ENCODE measurements at places on chromosomes 4 and X. TPM values are rescaled to one million over a fixed set of nuclear protein-coding genes. Genes with fewer than 3 reads are reported as not detected.
A peak's percentile ranks its signal among the peaks of the same experiment; 100 is the strongest.

NAA11 gene
- total RNA-seq: not detected

GPR173 gene
- 0.21 TPM for total RNA-seq

LRP2BP gene
- total RNA-seq: 0.60 TPM

HOPX gene
- 405 TPM for total RNA-seq

EPHA5 gene
- total RNA-seq: 0.24 TPM

GUCY1A1 gene
- total RNA-seq: 6.0 TPM

GRCh38 chrX:144840616-144841015 is 406.7 kb upstream of the SPANXN1 start:
- H3K27me3 ChIP-seq: no peaks in the 10 kb centered on the region
- H3K36me3 ChIP-seq: no peaks in the 10 kb centered on the region
- no peak for DNase-seq
- H3K4me1 ChIP-seq: no peaks in the 10 kb centered on the region

GRCh38 chr4:30769093-30769492 is 48.9 kb downstream of the PCDH7 start:
- H3K27me3 ChIP-seq: no peaks in the 10 kb centered on the region
- peaks cover 16% of the 10 kb centered on the region for H3K4me1 ChIP-seq
- H3K27ac ChIP-seq: no peak overlapping the region
- no peak for DNase-seq
- H3K4me3 ChIP-seq: no peak overlapping the region
- no peaks in the 10 kb centered on the region for H3K36me3 ChIP-seq

DNA sequence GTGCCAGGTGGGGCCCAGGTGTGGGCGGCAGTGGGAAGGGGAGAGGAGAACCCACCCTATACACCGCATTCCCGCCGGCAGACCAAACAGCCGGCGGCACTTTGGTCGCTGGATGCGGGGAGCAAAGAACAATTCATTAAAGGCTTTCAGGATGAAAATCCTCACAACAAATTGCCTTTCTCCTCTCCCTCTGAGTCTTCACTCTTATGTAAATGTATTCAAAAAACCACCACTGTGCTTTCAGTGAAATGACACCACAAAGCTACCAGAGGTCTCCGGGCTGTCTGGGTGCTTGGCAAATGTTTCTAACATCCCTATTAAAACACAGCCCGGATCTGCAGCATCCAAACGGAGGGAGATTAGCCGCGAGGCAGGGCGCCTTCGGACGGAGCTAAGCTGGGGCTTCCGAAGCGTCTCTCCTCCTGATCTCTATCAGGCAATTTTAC is 171.8 kb upstream of the TBL1X start:
- no peak overlapping the region for H3K27ac ChIP-seq
- no peak overlapping the region for H3K4me3 ChIP-seq
- H3K4me1 ChIP-seq: no peaks in the 10 kb centered on the region
- DNase-seq: no peak

DNA sequence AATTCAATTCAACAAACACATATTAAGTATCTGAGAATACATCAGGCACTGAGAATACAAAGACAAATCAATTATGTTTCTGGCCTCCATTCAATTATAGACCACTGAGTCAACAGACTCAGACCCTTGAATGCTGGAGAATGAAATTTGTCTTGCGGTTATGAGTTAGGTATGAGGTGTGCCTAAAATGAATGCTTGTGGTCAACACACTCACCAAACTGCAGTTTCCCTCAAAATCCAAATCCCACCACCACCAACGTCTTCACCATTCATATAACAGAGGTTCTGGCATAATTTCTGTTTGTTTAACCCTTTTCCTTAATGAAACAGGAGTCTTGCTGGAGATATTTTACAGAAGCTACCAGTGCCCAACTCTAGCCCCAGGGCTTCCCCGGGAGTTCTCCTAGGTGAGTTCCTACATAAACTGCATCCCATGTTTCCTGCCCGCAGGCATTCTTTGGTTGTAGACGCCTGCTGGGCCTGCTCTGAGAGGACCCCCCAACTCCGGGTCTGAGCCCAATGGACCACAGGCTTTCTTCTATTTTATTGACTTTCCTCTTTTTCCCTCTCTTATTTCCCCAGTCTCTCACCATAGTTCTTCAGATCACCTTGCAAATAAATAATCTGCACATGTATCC is 119.2 kb downstream of the DDX53 start:
- no peaks in the 10 kb centered on the region for H3K27me3 ChIP-seq
- DNase-seq: no peak
- no peaks in the 10 kb centered on the region for H3K36me3 ChIP-seq
- no peaks in the 10 kb centered on the region for H3K4me1 ChIP-seq
- no peak overlapping the region for H3K4me3 ChIP-seq
- H3K27ac ChIP-seq: no peak overlapping the region

- DNase-seq: no peak
- no peaks in the 10 kb centered on the region for H3K36me3 ChIP-seq
- H3K27me3 ChIP-seq: no peaks in the 10 kb centered on the region
- no peak overlapping the region for H3K4me3 ChIP-seq
- H3K4me1 ChIP-seq: peaks cover 3% of the 10 kb centered on the region
- H3K27ac ChIP-seq: no peak overlapping the region
Measured at GRCh38 chr4:82618103-82618720, 56.4 kb upstream of the TMEM150C start.

DNA sequence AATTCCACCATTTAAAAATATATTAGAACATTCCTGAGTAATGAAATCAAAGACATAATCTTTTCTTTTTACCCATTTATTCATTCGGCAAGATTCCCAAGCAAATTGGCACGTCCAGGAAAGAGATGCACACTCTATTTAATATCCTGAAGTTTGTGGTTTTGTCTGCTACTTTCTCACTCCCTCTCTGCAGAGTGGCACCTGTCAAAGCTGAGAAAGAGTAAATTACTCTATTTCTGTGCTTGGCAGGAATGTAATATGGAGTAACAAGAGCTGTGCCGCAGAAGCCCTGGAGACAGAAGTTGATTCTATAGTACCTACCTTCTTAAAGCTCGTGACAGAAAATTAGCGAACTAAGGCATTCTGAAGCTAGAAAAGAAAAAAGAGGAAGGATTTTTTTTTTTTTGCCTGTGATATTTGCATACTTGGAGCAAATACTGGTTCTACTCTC is 5.5 kb downstream of the GSTCD start:
- no peak overlapping the region for H3K27ac ChIP-seq
- no peak for DNase-seq
- H3K4me1 ChIP-seq: peaks cover 23% of the 10 kb centered on the region
- peak overlapping the region; percentile 20 for H3K4me3 ChIP-seq
- H3K27me3 ChIP-seq: no peaks in the 10 kb centered on the region

DNA sequence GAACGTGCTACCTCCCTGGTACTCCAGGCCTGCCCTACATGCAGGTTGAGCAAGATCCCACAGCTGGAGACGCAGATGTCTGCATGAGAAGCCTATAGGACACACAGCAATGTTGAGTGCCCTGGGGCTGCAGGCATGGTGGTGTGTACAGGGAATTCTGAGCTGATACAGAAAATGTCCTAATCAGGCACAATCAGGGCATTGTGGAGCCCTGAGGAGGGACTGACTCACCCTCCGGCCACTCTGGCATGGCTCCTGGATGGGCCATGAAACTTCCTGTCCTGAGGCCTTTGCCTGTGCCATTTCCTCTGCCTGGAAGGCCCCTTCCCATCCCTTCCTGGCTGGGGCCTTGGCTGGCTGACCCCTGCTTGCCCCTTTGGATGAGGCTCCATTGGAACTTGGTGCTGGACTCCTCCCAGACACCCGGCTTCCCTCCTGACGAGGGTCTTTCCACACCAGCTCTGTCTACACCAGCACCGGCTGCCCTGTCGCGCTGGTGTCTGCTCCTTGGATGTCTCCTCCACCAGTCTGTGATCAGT is 16.7 kb upstream of the AFAP1 start:
- H3K4me1 ChIP-seq: peaks cover 14% of the 10 kb centered on the region
- peak overlapping the region; percentile 15 for H3K27ac ChIP-seq
- no peaks in the 10 kb centered on the region for H3K36me3 ChIP-seq
- no peaks in the 10 kb centered on the region for H3K27me3 ChIP-seq

- H3K27ac ChIP-seq: no peak overlapping the region
- H3K36me3 ChIP-seq: peaks cover 46% of the 10 kb centered on the region
- H3K4me1 ChIP-seq: no peaks in the 10 kb centered on the region
- H3K27me3 ChIP-seq: no peaks in the 10 kb centered on the region
- no peak overlapping the region for H3K4me3 ChIP-seq
Measured at GRCh38 chr4:55468724-55469123, 73.0 kb downstream of the TMEM165 start.

DNA sequence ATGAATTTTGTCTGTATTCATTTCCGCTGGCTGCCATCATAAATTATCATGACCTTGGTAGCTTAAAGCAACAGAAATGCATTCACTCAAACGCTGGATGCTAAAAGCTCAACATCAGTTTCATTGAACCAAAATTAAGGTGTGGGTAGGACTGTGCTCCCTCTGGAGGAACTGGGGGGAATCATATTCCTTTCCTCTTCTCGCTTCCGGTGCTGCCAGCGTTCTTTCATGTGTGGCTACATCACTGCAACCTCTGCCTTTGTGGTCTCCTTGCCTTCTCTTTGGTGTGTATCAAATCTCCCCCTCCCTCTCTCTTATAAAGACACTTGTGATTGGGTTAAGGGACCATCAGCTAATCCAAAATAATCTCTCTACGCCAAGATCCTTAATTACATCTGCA is 39.5 kb downstream of the NEIL3 start:
- no peaks in the 10 kb centered on the region for H3K27me3 ChIP-seq
- H3K4me3 ChIP-seq: no peak overlapping the region
- no peaks in the 10 kb centered on the region for H3K36me3 ChIP-seq
- no peak for DNase-seq
- H3K27ac ChIP-seq: no peak overlapping the region

GRCh38 chr4:147596981-147597380 is 20.2 kb upstream of the TMEM184C start:
- no peaks in the 10 kb centered on the region for H3K4me1 ChIP-seq
- H3K4me3 ChIP-seq: no peak overlapping the region
- H3K27ac ChIP-seq: no peak overlapping the region
- H3K27me3 ChIP-seq: no peaks in the 10 kb centered on the region
- DNase-seq: no peak
